ENCODE measurements at places on chromosomes 6 and 20. TPM values are rescaled to one million over a fixed set of nuclear protein-coding genes. Genes with fewer than 3 reads are reported as not detected.

DNA sequence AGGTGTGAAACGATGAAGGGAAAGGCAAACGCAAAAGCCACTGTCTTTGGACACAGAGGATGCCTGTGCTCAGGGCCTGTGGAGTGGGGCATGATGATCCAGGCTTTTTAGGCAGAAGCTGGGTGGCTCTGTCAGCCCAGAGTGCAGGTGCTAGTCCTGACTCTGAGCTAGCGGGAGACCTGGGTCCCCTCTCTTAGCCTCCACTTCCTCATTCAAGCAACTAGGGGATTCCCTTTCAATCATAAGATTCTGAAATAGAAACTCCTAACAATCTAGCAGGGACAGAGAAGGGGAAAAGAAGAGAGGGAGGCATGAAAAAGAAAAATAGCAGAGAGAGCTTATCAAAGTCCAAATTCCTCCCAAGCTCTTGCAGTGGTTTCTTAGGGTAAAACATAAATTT lies 7.6 kb upstream of the HIVEP2 start:
- no peak for DNase-seq

DNA sequence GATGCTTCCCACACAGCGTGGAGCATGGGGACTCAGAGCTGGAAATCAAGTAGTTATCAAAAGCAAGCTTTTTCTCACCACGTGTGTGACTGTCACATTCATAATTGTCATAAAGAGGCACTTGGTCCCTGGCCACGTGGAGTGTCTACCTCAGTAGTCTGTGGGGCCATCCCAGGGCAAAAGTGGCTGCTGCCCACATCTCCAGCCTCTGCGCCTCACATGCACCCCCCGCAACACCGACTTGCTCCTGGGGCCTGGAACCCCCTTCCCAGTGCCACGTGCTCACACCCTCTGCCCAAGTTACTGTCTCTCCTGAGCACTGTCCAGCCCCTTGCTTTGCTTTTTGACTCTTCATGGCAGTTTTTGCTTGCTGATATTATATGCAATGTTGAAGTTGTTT lies 133.2 kb upstream of the SNX9 start:
- DNase-seq, result no peak

- no peak for DNase-seq
Observed at GRCh38 chr20:39983655-39984054, 705.4 kb downstream of the MAFB start.

GRCh38 chr6:156557251-156557910 lies 219.8 kb upstream of the ARID1B start:
- DNase-seq, result peak; percentile 66

- DNase-seq, result no peak
Observed at GRCh38 chr6:5461365-5461764, 200.1 kb downstream of the FARS2 start.

GRCh38 chr6:38163186-38164130 lies 343.9 kb downstream of the ZFAND3 start:
- no peak for DNase-seq

DNA sequence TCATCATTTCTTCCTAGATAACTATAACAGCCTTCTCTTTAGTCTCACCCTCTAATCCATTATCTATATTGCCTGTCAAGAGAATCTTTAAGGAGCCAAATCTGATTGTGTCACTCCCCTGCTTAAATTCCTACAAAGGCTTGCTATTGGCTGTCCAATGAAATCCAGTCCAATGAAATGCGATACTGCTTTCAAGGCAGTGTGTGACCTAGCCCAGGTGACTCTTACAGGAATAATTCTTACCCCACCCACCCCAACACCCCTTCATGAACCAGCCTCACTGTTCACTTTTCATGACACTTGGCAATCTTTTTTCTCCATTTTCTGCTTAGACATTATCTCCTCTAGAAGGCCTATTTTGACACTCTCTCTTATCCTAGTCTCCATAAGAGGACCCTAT lies 163.3 kb upstream of the MARCKS start:
- DNase-seq, result no peak

DNA sequence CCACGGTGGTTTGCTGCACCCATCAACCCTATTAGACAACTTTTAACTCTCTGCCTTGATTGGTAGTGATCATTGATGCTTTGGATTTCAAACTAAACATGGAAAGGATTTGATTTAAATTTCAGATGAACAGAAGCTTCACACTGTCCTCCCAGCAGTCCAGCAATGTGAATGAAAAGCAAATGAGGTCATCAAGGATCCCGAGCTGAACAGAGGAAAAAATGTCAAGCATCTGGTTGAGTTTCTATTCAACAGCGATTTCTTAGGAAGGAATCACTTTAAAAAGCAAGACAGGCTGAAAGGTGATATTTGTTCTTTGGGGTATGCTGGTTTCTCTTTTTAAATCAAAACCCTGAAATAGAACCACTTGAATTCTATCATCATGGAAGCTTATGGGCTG lies 10.6 kb upstream of the SAMD3 start:
- no peak for DNase-seq

DNA sequence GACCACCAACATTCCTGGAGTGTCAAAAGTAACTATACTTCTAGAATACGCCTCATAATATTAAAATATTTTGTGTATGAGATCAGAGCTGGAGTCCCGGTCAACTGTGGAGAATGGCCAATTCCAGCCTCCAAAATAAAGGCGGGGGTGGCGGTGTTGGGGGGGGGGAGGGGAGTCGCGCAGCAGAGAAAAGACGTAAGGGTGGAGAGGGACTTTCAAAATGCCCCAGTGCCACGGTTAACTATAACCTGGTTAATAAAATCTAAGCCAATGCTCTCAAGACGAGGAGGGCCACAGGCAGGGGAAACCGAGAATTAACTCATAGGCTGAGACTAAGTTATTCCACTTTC lies 1.3 kb downstream of the NUP153 start:
- no peak for DNase-seq

DNA sequence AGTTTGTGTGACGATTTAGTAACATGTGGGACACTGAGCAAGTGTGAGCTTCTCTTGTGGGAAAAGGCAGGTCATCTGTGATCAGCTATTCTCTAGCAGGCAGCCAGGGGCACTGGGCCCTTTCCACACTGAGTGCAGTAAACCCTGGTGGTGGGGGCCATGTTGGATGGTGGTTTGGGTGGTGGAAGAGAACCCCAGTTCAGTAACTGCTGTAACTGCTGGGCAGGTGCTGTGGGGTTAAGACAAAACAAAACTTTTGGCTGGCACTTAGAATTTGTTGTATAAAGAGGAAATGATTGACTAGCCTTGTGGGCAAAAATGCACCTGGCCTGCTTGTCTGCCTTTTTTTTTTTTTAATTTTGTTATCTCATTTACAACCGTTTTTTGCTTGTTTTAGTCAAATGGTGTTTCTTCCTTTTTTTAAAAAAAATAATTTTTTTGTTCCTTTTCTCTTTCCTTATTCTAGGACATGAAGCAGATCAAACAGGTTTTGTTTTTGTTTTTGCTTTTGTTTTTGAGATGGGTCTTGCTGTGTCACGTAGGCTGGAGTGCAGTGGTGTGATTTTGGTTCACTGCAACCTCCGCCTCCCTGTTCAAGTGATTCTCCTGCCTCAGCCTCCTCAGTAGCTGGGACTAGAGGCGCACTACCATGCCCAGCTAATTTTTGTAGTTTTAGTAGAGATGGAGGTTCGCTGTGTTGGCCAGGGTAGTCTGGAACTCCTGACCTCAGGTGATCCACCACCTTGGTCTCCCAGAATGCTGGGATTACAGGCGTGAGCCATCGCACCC lies 59.8 kb downstream of the IGF2R start:
- DNase-seq, result no peak

GRCh38 chr6:132344811-132345210 lies 56.5 kb downstream of the MOXD1 start:
- no peak for DNase-seq

GRCh38 chr6:121247386-121247785 lies 86.9 kb downstream of the TBC1D32 start:
- DNase-seq, result no peak

- peak; percentile 84 for DNase-seq
Observed at GRCh38 chr6:36839749-36840431, 646 bp upstream of the CPNE5 start.

GRCh38 chr6:72328775-72329174 lies 293.1 kb upstream of the KCNQ5 start:
- no peak for DNase-seq

- DNase-seq, result no peak
Observed at GRCh38 chr20:43798291-43799149, 71.7 kb upstream of the GTSF1L start.

DNA sequence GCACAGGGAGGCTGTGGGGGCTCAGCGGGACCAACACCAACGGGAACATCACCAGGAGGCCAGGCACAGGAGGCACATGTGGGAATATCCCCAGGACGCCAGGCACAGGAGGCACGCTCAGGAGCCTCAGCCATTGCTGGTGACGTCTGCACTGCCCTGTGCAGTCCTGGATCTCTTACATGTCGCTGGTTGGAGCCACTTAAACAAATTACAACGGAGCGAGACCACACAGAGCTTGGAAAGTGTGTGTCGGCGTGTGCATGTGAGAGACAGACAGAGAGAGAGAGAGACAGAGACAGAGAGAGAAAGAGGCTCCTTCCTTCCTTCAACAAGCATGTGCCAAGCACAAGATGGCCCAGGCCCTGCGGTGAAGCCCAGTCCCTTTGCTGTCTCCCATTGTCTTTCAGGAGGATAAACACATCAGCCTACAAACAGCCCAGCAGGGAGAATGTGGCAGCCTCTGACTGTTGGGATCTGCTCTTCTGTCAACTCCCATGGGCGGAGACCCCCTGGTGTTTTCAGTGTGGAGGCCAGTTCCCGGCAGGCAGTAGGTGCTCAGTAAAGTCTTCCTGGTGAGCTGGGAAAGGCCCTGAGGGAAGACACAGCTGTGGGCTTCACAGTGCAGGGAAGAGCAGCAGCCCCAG lies 112.7 kb upstream of the THBS2 start:
- no peak for DNase-seq

- DNase-seq, result peak; percentile 29
Observed at GRCh38 chr6:127118298-127119101, at the start of gene RSPO3. Gene RSPO3, plus strand, starts transcription at chr6:127118671. Its CDS starts 522 bp downstream, at chr6:127119193.

GRCh38 chr6:125924169-125924568 lies 32.4 kb upstream of the HINT3 start:
- no peak for DNase-seq

DNA sequence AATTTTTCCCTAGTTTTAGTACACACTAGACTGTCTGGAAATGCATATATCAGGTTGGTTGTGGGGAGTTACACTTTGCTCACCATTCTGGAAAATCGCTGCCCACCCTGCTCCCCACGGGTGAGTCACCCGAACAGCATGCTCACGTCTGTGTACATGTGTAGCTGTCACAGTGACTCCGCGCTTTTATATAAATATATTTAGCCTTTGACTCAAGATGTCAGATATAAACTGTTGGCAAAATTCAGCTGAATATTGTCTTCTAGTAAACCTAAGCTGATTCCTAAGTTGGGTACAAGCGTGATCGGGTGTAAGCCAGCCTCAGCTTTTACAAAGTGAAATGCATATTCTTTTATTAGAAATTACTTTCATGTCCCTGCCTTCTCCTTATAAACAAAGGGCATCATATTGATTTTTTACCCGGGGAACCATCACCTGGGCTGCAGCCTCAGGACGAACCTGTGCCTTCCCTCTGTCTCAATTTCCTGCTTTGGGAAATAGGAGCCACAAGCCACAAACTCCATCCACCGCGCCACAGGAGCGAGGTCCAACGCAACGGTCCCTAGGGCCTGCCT lies 4.3 kb downstream of the SDCBP2 start:
- no peak for DNase-seq

The DNMT3B gene
- total RNA-seq, result 0.50 TPM

The OSBPL2 gene
- 60.0 TPM for total RNA-seq

The ARHGAP40 gene
- not detected for total RNA-seq

Measured in left ventricle myocardium superior (tissue), 1 donor.